ENCODE measurements at places on chromosomes 7 and 10.

GRCh38 chr10:6038071-6038631 lies 24.0 kb downstream of the IL2RA start:
- DNase-seq = no peak

GRCh38 chr7:55101359-55101758 lies 82.5 kb downstream of the EGFR start:
- no peak for DNase-seq

DNA sequence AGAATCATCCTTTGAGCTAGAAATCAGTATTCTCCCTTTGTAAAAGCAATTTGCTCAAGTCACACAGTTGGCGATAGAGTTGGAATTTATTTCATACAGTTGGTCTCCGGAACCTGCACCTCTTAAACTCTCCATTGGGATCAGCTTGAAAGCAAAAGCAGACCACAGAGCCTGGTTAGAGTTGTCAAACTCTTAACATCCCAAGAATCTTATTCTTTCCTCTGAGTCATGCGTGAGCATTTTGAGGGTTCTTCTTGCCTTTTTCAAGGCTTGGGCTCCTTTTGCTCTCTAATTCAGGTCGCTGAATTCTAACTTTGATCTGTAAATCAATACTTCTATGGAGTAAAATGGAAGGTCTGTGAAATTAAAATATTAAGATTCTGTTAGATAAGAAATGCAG lies 19.6 kb upstream of the SCIN start:
- DNase-seq = no peak

DNA sequence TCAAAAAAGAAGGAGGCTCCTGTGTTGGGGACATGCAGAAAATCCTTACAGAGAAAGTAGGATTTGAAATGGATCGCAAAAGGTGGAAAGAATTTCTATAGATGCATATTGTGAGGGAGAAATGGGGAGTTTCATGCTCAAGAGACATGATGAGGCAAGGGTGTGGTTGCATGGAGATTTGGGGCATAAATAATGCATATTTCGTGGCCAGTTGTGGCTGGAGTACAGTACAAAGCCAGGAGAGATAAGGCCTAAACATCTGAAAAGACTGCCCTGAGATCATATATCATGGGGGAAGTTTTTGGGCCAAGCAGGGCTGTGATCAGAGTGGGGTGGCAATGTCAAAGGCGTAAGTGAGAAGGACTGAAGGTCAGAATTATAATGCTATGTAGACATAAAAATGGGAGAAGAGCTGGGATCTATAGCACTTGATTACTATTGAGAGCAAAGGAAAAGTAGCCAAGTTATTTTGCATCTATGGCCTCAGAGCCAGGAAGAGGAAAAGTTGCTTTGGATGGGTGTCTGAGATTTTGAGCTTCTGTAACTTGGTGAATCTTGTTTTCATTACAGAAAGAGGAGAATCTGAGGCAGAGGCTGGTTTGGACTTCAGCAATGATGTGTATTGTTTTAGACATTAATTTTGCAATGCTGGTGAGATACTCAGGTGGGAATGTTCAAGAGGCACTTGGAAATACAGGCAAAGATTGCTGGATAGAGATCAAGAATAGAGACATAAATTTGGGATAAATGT lies 166.6 kb downstream of the INHBA start:
- DNase-seq = no peak

GRCh38 chr7:155258226-155258560 lies 39.5 kb upstream of the INSIG1 start:
- DNase-seq = no peak

DNA sequence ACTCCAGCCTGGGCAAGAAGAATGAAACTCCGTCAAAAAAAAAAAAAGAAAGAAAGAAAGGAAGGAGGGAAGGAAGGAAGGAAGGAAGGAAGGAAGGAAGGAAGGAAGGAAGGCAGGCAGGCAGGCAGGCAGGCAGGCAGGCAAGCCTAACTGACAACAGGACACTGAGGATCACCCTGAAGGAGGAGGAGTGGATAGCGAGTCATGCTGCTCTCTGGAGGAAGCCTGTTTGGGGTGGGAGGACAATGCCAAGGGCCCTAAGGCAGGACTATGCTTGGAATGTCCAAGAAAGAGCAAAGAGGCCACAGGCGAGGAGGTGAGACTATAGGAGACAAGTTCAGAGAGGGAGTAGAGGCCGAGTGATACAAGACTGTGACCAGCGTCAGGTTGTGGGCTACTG lies 107.0 kb upstream of the PARD3 start:
- no peak for DNase-seq

DNA sequence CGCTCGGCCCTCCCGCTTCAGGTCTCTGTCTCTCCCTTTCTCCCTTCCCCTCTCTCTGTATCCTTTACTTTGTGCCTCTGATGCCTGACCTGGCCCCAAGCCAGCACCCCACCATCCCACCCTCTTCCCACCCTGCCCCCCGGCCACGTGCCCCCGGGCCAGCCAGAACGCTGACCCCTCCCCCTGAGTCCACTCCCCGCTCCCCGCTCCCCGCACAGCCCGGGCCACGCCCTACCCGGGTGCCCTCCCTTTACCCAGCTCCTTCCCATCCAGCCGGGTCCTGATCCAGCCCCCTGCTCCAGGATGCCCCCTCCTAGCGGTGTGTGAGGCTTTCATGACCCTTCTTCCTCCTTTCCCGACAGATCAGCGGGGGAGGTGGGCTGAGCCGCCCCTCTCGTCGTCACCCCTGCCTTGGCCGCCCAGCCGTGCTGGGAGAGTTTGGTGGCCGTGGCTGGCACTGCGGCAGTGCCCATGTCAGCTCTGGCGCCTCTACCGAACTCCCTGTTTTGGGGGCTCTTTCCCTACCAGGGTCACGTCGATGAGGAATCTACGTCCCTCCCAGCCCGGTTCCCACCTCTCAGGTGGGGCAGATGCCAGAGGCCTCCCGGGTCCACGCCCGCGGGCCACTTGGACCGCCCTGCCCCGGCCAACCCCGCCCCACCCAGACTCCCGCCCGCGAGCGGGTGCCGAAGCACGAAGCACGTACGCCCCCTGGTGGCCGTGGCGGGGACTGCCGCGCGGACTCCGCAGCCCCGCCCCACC lies 127.4 kb downstream of the UBE2H start:
- DNase-seq = peak; percentile 75

DNA sequence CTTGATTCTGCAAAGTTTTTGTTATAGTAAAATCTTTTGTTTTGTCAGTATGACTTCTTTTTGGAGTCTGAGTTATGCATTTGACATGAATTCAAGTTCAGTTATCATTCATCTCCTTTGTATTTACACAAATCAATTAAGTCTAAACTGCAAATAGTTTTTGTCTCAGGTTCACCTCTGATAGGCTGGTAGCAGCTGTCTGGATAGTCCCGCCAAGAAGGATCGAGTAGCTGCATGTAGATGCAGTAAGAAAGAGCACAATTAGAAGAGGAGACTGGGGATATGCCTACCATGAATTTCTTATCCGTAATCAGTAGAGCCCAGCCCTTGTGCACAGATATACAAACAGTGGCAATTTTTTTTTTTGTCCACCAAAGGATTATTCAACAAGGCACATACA lies 392.5 kb upstream of the ETV1 start:
- DNase-seq = no peak
